Upper lobe of left lung (tissue), 6 donors: ENCODE measurements at places on chromosomes 7 and 10. TPM values are rescaled to one million over a fixed set of nuclear protein-coding genes. Genes with fewer than 3 reads are reported as not detected.

The RET gene
- 0.98 TPM for total RNA-seq

The C10orf90 gene
- total RNA-seq, result not detected

The CALML3 gene
- total RNA-seq, result not detected

The VWDE gene
- total RNA-seq, result 1.0 TPM

The IGFBP3 gene
- total RNA-seq, result 65.3 TPM

The TAC1 gene
- not detected for total RNA-seq

- DNase-seq, result no peak
These were observed 272.7 kb downstream of the TWIST1 start for GRCh38 chr7:18844735-18845134.

GRCh38 chr7:107932805-107933204 lies 41.8 kb downstream of the DLD start:
- DNase-seq, result no peak

- no peak for DNase-seq
These were observed 27.1 kb downstream of the COPG2 start for GRCh38 chr7:130641497-130641896.

GRCh38 chr10:104574427-104574826 lies 66.7 kb upstream of the SORCS3 start:
- no peak for DNase-seq

GRCh38 chr10:101061624-101062231 lies at the start of gene KAZALD1:
Gene KAZALD1, plus strand, starts transcription at chr10:101061989. Its CDS starts 604 bp downstream, at chr10:101062593.
- peak; percentile 32 for DNase-seq

GRCh38 chr10:47152861-47153349 lies 147.1 kb upstream of the GDF10 start:
- DNase-seq, result no peak

- no peak for DNase-seq
These were observed 48.8 kb downstream of the HOXA1 start for GRCh38 chr7:27046854-27047549.

- no peak for DNase-seq
These were observed 876.5 kb upstream of the LRRTM3 start for GRCh38 chr10:66049335-66049734.

DNA sequence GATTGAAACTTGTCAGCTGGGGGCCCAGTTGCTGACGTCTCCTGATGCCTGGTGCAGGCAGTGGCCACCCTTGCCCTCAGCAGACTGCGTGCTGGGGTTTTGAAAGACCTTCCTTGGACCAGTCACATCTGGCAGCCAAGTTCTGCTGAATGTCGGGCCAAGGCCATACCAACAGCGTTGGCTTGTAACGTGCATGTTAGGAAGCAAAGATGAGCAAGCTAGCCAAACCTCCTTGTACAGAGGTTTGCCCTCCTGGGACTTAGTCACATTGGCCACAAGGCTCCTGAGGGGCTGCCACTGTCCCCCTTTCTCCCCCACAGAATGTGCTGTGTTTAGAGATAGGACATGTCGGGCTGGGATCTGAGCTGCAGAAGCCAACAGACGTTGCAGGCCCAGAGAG lies 49.0 kb downstream of the ADCY1 start:
- DNase-seq, result no peak

DNA sequence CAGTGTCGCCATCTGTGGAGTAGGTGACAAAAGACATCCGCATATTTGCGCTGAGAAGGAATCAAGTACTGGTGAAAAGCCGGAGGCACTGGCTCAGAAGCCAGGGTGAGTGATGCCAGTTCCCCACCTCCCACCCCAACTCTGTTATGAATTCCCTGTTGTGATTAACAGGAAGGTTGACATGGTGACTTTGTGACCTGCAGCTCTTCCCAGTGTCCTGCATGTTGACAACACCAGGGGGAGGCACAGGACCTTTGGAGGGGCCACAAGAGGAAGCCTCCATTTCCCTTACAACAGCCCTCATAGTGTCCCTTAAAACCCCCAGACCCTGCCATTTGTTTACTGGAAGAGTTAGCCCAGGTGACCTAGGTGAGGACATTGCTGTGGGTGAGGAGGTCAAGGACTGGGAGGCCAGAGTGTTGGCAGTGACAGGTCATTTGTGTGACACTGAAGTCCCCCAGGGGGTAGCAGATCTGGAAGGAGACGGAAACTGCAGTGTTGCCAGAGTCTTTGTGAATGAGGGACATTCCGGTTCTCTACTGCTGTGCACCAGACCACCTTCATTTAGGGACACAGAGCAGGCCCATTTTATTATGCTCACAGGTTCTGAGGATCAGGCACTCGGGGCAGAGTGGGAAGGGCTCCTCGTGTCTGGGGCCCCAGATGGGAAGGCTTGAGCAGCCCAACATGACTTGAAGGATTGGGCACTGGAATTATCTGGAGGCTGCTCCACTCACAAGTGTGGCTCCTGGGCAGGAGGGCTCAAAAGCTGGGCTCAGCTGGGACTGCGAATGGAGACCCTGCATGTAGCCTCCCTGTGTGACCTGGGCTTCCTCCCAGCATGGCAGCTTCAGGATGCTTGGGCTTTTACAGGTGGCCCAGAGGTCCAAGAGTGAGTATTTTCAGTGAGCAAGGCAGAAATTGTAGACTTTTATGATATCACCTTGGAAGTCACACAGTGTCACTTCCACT lies 13.0 kb upstream of the ANTXRL start:
- DNase-seq, result no peak

GRCh38 chr7:49708590-49708989 lies 64.8 kb upstream of the VWC2 start:
- DNase-seq, result no peak

DNA sequence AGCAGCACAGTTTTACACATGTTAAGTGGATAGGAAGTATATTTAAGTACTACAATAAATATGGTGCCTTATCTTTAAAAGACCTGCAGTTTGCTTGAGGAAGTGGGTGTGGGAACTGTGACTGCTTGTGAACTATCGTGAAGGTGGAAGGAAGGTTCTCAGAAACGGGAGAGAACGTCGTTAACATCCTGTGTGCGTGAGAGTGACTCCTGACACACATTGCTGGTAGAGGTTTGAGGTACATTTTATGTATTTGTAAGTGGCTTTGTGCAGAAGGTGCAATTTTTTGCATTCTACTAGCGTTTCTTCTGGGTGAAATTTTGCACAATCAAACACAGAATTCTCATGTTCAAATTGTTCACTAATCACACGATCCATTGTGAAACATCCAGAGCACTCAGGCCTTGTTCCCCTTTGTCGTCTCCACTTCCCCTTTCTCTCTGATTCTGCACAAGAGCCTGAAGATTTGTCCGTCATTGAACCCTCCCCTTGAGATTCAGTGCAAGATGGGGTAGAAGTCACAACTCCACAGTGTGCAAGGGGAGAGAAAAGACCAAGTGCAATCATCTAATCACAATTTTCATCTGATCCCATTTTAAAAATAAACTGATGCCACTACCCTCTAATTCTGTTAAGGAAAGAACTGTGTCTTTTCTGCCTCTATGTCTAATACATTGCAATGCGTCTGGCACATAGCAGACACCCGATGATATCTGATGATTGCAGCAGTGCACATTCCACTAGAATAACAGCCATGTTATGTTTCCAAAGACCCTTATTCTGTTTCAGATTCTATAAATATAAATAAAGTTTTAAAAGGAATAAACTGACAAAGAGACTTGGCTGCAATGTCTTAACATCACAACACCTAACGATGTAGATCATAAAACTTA lies 279.9 kb downstream of the NEBL start:
- DNase-seq, result no peak

- DNase-seq, result no peak
These were observed 67.8 kb upstream of the CDK13 start for GRCh38 chr7:39882148-39882784.

GRCh38 chr7:96017877-96018276 lies 245.5 kb downstream of the DYNC1I1 start:
- no peak for DNase-seq

- DNase-seq, result no peak
These were observed 357.1 kb downstream of the TCERG1L start for GRCh38 chr10:130954326-130954905.

DNA sequence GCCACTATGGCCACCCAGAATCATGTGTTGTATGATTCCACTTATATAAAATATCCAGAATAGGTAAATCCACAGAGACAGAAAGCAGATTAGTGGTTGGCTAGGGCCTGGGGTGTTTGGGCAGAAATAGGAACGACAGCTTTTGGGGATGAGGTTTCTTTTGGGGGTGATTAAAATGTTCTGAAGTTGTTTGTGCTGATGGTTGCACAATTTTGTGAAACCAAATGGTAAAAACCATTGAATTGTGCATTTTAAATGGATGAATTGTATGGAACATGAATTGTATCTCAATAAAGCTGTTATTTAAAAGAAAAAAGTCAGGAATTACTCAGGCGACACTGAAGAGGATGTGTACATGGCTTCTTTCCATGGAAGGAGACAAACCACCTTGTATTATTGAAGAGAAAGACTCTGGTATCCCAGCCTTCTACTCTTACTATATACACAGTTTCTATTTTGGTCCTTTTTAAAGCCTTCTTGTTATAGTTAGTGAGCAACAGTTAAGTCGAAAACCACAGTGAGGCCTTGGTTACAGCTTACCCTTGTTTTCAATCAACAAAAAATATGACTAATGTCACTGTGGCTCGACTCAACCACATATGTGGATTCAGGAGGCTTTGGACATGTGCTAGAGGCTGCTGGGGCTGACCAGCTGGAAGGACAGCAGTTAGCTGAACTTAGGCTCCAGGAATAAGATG lies 57.1 kb upstream of the KMT2E start:
- no peak for DNase-seq

DNA sequence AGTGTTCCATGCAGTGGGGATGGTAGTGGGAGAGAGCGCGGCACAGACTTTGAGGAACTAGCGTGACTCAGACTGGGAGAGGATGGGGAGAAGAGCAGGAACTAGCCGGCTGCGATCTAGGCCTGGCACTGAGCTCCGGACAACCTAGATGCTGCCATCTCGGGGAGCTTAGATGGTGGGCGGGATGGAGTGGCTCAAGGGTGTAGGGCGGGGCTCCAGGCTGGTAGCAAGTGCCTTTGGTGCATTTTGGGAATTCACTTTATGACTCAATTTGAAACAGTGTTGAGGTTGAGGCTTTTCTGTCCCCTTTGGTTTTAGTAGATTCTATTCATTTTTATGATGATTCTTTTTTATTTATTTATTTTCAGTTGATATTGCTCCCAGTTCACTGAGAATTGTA lies 185.3 kb upstream of the GPR26 start:
- DNase-seq, result no peak

DNA sequence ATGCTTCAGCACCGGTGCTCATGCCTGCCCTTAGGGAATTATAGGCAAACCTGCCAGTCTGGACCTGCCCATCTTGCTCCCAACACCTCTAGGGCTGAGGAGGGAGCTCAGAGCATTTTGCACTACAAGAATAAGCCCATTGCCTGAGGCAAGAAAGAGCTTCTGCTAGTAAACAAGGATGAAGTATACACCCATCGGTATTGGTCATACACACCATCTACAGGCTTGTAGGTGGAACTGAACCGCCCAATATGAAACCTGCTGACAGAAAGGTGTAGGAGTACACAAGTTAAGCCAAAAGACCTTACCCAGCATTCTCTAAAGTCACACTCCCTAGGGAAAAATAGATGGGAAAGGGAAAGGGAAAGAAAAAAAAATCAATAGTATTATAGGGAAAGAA lies 957.0 kb upstream of the LRRTM3 start:
- no peak for DNase-seq

- DNase-seq, result peak; percentile 30
These were observed 25.3 kb upstream of the EPC1 start for GRCh38 chr10:32372000-32372875.

- DNase-seq, result no peak
These were observed 102.4 kb upstream of the KLF6 start for GRCh38 chr10:3887404-3887803.

- DNase-seq, result no peak
These were observed 265.6 kb downstream of the PHF14 start for GRCh38 chr7:11239316-11239715.

GRCh38 chr10:7819121-7819460 lies 786 bp downstream of the TAF3 start:
- DNase-seq, result no peak

DNA sequence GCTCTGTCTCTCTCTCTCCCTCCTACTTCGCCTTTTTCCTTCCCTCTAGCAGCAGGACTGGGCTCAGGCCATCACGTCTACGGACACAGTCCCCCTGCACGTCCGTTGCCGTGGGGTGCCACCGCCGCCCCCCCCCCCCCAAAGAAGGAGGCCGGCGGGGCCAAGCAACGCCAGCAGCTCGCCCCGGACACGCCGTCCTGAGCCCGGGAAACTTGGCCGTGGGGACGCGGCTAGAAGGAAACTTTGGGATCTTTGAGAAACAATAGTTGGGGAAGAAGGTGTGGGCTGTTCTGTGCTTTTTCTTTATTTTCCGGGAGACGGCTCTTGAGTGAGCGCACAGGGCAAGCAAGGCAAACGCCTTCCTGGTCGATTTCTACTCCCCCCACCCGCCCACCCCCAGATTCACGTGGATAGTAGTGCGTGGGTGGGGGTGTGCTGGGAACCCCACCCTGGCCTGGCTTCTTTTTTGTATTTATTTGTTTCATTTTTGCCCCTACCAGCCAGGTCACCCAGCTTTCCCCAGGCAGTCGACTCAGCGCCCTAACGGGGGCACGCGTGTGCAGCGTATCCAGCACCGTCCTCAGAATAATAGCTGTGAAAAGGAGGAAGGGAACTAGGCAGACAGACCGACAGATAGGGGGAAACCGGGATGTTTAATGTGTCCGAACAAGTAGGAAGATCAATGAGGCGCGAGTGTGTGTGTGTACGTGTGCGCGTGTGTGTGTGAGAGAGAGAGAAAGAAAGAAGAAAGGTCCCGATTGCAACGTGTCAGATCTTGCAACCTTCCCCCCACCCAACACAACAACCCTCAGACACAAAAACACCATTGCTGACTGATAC lies 1.4 kb downstream of the MXI1 start:
- peak; percentile 42 for DNase-seq

- no peak for DNase-seq
These were observed 603 bp downstream of the PAPOLB start for GRCh38 chr7:4861227-4861626.

DNA sequence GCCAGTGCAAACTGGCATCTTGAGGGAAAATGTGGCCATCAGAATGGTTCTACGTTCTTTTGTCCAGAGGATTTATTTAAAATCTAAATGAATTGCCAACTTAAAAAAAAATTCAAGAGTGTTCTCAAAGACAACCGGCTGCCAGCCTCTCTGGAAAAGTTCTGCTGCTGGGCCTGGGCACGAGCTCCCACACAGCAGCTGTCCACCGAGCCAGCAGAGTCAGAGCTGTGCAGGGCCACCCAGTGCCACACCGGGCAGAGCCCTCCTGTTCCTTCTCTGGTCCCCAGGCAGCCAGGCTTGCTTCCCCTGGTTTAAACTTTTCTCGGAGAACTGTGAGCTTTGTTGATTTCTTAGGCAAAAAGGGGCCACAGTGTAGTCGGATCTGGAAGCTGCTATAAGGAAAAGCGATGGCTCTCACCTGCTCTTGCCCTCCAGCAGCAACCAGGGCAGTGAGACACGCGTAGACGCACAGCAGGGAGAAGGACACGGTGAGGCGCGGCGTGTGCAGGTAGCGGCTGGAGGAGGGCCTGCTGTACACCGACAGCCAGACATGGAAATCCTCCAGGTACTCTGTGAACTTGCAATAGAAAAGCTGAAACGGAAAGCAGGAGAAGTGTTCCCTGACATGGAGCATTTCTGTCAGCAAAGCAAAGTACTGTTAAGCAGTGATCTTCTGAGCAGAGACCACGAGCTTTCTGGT lies 111.6 kb downstream of the PKD1L1 start:
- no peak for DNase-seq
